ENCODE measurements at places on chromosomes 5 and 9.

- DNase-seq, result no peak
Observed at GRCh38 chr5:57983426-57983825, 476.5 kb downstream of the PLK2 start.

GRCh38 chr5:14016549-14016948, 72.1 kb upstream of the DNAH5 start:
- DNase-seq, result no peak

GRCh38 chr5:172807766-172808311, 26.2 kb upstream of the ERGIC1 start:
- no peak for DNase-seq

- DNase-seq, result no peak
Observed at GRCh38 chr5:173155912-173156311, 11.6 kb downstream of the BNIP1 start.

- no peak for DNase-seq
Observed at GRCh38 chr5:96883871-96884270, 7.6 kb downstream of the ERAP2 start.

DNA sequence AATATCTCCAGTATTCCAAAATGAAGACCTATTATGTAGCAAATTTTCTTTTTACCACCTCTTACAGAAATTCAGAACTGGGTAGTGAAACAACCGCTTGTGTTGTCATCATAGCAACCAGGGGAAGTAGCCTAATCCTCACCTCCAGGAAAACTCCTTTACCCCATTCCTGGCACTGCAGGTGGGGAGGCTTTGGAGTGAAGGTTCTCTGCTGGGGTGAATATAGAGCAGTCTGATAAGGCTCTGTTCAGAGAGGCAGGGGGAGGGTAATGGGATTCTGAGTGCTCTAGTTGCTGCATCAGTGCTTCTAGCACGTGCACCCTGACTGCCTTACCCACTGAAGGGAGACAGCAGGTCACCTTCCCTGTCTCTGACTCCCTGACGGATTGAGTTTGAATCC, 116.2 kb downstream of the MAN2A1 start:
- DNase-seq, result no peak

- no peak for DNase-seq
Observed at GRCh38 chr5:169627551-169627950, 9.5 kb upstream of the DOCK2 start.

- DNase-seq, result no peak
Observed at GRCh38 chr5:143776951-143777350, 35.0 kb upstream of the HMHB1 start.

GRCh38 chr5:72623936-72624335, 116.7 kb upstream of the ZNF366 start:
- DNase-seq, result no peak

GRCh38 chr5:57751710-57752109, 269.1 kb upstream of the ACTBL2 start:
- DNase-seq, result no peak

DNA sequence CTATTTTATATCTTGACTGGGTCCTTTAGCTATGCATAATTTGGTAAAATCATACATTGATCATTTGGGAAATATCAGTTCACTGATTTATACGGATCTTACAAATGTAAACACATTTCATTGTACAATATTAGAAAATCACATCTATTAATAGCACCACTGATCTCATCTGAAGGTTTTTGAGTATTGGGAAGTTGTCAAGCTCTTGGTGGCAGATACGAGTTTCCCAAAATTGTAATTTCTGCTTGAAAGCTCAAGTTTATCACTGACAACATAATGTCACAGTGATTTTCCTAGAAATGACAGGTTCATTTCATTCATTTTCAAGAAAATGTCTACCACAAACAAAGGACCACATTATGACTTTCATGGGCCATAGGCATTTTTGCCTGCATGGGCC, 3.0 kb upstream of the MACROH2A1 start:
- DNase-seq, result no peak

- no peak for DNase-seq
Observed at GRCh38 chr9:93579711-93580516, 3.5 kb downstream of the PHF2 start.
